ENCODE measurements at places on chromosomes 5 and 9. TPM values are rescaled to one million over a fixed set of nuclear protein-coding genes. Genes with fewer than 3 reads are reported as not detected.

Gene PCDHGB6
- total RNA-seq = 5.9 TPM

Gene MEGF10
- total RNA-seq = 0.43 TPM

Gene PCDHA13
- total RNA-seq = not detected

Gene PCDHGA8
- total RNA-seq = 9.7 TPM

Gene DPYSL3
- 22.1 TPM for total RNA-seq

Gene TRIM7
- 14.4 TPM for total RNA-seq

- DNase-seq = no peak
Measured at GRCh38 chr9:25571491-25571890, 106.8 kb downstream of the TUSC1 start.

- DNase-seq = no peak
Measured at GRCh38 chr9:70814597-70814996, 306.8 kb downstream of the TRPM3 start.

GRCh38 chr5:167147879-167148278 lies 1143.6 kb upstream of the WWC1 start:
- DNase-seq = no peak

- no peak for DNase-seq
Measured at GRCh38 chr9:94287877-94288513, 28.9 kb downstream of the ZNF169 start.

GRCh38 chr9:128408963-128409431 lies 11.7 kb upstream of the CERCAM start:
- DNase-seq = no peak

DNA sequence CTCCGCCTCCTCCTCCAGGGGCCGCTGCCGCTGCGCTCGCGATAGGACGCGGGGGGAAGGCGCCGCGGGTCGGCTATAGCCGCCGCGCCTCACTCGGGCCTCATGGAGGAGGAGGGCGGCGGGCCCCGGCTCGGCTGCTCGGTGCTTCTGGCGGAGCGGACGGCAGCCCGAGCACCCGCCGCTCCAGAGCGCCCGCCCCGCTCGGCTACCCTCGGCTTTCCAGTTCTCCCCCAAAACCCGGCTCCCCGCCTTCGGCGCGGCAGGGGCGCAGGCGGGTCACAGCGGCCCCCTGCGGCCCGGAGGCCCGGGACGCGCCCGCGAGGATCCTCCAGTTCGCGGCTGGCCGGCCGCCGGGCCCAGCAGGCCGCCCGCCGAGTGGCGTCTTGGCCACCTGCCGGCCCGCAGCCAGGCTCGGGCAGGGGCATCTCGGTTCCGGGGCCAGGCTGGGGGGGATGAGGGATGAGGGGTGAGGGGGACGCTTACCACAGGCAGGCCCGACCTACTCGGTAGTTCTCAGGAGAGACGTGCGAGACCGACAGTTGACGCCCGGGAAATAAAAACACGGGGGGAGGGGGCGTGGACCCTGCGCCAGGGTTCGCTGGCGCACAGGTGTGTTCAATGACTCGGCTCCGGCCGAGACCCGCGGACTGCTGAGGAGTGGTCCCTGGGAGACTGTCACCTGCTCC lies at the start of gene PAIP1:
TSS of gene PAIP1 (minus strand) at position 221 of the 686 bp plus-strand sequence. CDS start 231 bp downstream, outside the sequence.
- peak; percentile 91 for DNase-seq

All from Right ventricle myocardium inferior (tissue), 1 donor.